Effector memory CD4-positive, alpha-beta T cell (primary cell): ENCODE measurements at places on chromosomes 6 and 20.

GRCh38 chr20:47620808-47621805, 119.4 kb downstream of the NCOA3 start:
- DNase-seq = no peak

DNA sequence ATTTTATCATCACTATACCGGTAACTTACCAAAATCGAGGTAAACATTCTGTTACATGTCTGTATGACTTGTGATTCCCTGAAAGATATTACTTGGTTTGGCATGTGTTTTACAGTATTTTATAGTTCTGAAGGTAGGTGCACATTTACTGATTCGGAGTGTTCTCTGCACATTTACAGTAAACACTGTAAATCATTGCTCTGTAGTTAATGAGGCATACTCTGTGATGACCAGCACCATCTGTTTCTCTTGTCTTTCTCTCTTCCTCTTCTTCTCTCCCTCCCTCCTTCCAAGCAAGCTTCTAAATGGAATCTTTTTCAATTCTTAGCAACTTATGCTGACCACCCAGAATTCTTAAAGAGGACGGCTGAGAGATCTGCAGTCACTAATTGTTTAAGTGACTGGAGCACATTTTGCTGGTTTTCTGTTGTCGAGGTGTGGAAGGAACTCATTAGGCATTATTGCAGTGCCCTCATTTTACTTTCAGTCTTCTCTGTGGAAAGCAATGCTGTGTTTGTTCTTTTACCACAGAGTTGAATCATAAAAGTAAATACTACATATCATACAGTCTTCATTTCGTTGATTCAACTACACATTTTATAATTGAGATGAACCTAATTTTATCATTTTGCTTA, 126.5 kb downstream of the UTRN start:
- DNase-seq = no peak

- no peak for DNase-seq
These were observed 51.7 kb downstream of the DTD1 start for GRCh38 chr20:18639501-18639979.

GRCh38 chr6:111283707-111284106, 196.4 kb downstream of the SLC16A10 start:
- no peak for DNase-seq

DNA sequence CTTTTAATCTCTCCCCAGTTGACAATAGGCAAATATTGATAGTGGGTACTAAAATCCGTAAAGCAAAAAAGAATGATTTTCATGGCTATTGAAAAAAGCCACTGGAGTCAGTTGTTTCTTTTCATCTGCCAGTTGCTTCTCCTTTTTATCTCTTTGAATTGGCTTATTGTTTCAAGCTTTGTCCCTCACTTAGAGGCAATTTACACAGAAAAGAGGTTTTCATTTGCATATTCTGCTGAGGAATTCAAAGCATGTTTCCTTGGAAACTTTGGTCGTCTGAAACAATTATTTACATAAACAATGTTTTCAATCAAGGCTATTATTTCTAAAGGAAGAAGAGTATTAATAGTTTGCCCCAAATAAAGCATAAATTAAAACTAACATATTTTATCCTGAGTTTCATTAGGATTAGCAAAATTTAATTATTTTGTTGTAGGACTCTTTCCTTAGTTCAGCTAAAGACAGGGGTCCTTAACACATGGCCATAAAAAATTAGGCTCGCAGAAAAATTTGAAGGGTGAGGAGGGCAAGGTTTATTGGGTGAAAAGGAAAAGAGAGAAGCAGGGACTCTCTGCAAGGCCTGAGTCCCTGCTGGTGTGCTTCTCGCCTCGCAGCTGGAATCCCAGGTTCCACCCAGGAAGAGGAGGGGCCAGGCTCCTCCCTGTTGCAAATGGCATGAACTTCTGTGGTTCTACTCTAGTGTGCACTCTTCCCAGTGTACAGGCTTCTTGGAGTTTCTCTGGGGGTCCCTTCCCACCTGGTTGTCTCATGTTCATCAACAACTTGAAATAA, 138.8 kb upstream of the LAMA2 start:
- no peak for DNase-seq

GRCh38 chr20:40435146-40435895, 253.7 kb downstream of the MAFB start:
- DNase-seq = no peak

DNA sequence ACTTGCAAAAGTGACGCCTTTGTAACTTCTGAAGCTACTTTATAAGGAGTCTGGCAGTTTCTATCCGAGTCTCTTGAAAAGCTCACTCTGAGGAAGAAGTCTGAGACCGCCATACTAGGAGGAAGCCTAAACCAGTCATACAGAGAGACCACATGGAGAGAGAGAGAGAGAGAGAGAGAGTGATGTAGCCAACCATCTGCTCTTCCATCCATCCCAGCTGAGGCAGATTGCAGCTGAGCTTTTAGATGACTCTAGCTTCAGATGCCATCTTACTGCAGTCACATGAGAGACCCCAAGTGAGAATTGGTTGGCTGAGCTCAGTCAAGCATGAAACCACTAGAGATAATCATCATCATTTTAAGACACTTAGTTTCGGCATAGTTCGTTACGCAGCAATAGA, 15.0 kb upstream of the DTNBP1 start:
- no peak for DNase-seq

DNA sequence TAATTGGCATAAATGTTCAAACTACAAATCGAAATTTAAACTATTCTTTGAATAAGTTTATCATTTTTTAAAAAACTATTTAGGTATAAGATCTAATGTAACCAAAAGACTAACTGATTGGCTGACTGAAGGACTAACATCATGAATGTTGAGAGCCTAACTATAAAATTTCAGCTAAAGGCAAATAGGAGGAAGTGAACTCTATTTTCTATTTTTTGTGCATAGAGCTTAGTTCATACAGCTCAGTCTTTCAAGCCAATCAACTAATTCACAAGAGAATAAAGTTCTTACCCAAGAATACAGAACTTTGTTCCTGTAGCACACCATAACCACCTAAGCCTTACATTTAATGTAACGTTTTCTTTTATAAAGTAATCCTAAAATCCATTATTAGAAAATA, 46.3 kb upstream of the STXBP5 start:
- no peak for DNase-seq

DNA sequence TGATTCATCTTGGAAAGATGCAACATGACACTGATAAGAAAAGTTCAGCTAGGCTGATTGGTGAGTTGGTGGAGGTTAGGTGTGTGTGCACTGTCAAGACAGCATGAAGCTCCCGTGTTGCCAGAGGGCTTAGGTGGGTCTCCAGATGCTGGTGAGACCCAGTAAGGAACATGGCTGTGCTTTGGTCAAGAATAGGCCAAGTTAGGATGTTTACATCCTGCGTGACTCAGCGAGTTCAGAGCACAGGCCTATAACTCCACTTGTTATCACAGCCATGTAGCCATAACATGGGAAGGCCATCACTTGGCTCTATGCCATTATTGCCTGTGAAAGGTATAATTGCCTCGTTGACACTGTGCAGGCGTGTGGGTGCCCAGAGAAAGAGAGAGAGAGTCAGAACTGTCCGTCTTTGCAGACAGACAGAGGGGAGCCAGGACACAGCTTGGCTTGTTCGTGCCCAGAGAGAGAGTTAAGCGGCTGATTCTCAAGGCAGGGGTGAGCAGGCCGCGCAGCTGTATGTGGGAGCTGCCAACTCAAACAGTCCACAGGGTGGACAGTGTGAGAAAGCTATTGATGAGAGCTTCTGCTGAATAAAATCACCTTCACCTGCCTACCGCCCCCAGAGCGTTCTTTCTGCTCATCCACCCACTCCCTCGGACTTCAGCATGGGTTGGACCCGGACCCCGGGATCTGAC, 43.5 kb downstream of the OR2B6 start:
- no peak for DNase-seq

DNA sequence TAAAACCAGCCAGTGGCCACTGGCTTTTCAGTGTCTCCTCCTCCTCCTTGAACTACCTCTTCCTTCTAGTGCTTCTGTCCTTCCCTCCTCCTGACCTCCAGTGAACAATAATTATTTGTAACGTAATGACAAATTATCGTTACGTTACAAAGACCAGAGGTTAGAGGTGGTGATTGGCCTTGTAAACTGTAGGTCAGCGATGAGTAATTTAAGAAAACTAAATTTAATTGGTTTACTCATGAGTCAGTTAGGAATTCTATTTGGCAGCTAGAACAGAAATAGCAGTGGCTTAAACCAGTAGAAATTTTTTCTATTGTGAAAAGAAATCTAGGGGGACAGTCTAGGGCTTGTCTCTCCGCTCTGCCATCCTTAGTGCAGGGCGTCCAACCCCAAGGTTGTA, 38.8 kb downstream of the PPARD start:
- no peak for DNase-seq

- no peak for DNase-seq
These were observed 25.4 kb upstream of the ZNF831 start for GRCh38 chr20:59138114-59138748.

GRCh38 chr6:150697515-150697914, 97.8 kb downstream of the PLEKHG1 start:
- no peak for DNase-seq
